ENCODE measurements at places on chromosomes 4 and X.

GRCh38 chr4:37130465-37130864 is 114.1 kb upstream of the NWD2 start:
- DNase-seq, result no peak

DNA sequence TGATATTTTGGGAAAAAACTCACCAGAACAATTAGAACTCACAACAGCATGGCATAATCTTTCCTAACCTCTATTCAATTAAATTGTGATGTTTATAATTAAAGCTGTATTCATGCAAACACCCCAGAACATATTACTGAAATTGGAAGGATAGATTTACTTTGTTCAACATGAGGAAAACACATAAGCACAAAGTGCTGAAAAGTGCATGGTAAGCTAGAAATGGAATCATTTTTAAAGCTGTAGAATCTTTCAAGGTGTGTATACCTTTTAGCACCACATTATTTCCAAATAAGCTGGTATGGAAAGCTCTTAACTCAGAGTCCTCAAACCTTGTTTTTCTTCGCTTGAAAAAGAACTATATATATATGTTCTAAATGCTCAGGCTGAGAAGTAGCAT is 90.8 kb upstream of the NAP1L5 start:
- no peak for DNase-seq

DNA sequence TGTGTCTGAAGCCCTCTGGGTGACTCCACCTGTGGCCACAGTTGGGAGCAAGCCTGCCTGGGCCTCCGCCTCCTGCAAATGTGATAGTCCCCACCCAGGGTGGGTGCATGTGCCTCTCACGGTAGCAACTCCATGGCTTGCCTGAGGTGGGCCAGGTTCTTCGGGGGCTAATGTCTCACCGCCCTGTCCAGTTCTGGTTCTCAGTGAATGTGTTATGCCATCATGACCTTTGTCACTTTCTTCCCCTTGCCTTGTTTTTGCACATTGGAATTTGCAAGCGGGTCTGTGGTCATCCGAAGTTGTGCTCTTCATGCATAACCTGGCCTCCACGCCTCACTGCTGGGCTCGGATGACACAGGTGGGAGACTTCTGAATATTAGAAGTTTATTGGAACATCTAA is 39.7 kb downstream of the SHROOM2 start:
- no peak for DNase-seq

DNA sequence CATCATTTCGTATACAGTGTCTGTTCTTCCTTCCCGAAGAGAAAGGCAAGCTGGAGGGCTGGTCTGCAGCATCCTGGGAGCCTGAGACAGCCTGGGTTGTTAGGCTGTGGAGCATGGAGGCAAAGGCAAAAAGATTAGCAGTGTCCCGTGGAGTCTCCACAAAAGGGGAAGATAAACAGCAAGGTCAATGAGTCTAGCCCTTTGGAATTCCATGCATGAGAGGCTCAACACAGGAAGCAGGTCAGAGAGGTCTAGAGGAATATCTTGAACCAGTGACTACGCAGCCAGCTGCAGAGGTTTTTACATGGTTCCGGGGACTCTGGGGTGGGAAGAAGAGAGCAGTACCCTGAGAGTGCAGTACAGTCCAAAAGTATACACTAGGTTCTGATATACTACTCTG is 12.2 kb upstream of the MCF2 start:
- DNase-seq, result no peak

- DNase-seq, result no peak
These were observed 392.8 kb upstream of the NR3C2 start for GRCh38 chr4:148834804-148835631.

DNA sequence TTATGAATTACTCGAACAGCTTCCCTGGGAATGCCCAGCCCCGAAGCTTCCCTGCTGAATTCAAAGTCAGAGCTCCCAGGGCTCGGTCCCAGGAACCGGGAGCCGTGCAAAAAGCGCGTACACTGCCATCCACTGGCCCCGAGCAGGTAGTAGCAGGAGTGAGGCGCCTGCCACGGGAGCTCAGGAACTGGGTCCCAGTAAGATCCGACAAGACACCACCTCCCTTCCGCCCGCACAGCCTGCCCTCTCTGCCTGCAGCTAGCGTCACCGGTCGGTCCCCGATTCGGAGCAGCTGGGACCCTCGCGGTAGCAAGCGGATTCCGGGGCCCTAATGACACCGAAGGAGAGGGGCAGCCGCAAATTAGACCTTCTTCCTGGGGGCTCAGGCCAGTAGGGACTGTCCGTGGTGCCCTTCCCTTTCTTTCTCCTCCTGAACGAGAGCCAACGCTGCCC is 1.2 kb downstream of the CORIN start:
- DNase-seq, result peak; percentile 86

DNA sequence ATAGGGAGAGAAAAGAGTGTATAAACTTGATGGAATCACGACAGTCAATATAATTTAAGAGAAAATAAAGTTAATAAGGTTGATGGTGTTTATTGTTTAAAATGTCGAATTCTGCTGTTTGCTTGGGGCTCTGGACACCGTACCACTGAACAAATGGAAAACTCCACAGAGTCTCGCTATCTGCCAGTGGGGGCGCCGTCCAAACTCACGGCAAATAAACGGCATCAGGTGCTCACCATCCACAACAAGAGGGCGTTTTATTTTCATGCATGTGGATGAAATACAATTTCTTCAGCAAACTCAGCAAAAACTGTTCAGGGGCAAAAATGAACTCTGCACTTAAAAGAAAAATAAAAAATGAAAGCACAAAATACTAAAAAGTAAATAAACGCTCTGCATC is 46.6 kb upstream of the FAM47C start:
- DNase-seq, result no peak

DNA sequence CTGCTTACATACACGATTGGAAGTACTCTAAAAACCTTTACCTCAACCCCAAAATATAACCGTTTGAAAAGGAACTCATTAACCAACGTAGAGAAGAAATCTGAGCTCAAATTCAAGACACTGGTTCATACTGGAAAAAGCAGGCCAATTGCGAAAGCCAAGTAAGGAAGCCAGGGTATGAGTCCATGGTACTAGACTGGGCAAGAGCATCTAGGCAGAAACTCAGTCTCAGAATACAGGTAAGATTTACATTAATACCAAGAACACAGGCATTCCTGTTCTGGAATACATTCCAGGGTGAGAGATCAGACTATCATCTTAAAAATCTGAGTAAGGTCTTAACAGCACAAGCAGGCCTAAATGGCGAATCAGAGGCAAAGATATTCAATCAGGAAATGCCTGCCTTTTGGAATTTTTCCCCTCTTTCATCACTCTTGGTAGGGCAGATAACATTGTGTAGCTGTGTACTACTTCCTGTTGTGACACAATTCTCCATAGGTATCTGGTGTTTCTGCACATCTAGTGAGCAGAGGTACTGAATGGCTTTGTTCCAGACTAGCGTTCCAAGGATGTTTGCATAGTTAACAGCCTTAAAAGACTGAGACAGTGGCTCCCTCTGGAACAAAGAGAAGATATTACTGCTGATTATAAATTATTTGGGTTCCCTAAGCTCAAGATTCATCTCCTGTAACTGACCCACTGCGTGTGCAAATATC is 311.3 kb downstream of the PCDH19 start:
- no peak for DNase-seq

DNA sequence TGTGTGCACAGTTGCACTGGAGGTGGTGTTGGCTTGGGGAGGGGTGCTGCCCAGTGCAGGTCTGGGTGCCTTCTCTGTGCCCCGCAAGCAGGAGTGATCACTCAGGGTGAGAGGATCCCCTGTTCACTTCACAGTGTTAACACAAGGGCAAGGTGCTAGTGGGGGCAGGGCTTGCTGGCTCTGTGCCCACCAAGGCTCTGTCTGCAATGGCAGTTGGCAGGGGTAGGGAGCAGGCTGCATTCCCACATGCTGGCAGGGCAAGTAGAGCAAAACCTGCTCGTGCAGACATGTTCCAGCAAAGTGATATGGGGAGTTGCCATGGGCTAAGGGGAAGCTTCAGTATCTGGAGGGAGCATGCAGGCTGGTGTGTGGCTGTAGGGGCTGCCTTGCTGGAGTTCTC is 428.0 kb downstream of the ZNF674 start:
- DNase-seq, result no peak

DNA sequence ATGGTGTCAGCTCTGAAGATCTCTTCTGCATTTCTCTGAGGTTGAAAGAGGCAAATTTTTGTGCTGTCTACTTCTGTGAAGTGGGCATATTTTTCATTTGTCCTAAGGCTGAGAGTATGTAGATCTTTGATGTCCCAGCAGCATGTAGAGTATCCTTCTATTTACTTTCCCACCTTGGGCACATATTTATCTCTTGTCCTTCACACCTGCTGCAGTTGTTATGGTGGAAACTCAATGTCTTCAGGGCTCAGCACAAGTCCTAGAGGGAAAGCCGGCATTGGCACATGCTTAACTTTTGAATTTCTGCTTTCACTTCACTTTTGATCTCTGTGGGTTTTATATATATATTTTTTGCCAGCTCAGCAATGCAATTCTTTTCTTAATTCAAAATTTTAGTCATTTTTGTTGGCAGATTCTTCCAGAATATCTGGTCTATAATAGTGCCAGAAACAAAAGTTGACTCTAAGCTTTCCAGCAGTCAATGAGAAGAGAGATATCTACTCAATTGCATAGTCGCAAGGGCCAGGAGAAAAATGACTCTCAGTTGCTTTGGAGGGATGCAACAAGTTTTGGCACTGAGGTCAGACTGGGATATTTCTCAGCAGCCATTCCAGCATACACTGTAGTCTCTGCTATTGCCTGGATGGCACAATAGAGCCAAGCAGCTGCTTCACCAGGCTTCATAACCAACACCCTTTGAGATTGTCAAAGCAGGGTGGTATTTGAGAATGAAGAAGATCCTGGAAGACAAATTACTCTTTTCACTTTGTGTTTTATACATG is 127.8 kb upstream of the FAT1 start:
- no peak for DNase-seq

DNA sequence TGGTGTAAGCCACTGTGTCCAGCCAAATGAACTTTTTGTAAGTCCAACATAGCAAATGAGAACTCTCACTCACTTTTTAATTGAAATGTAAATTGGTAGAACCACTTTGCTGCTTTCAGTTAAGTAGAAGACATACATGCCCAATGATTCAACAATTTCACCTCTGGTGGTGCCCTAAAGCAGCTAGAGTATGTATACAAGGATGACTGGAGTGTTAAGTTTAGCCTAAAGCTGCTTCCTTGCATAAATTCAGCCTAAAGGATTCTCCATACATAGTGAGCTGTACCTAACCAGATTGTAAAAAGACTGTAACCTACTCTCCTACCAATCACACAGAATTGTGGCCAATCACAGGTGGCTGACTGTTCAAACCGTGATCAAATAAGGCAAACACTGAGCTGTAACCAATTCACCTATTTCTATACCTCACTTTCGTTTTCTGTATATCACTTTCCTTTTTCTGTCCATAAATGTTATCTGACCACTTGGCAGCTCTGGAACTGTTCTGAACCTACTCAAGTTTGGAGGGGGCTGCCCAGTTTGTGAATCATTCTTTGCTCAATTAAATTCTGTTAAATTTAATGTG is 39.9 kb downstream of the PDS5A start:
- no peak for DNase-seq

DNA sequence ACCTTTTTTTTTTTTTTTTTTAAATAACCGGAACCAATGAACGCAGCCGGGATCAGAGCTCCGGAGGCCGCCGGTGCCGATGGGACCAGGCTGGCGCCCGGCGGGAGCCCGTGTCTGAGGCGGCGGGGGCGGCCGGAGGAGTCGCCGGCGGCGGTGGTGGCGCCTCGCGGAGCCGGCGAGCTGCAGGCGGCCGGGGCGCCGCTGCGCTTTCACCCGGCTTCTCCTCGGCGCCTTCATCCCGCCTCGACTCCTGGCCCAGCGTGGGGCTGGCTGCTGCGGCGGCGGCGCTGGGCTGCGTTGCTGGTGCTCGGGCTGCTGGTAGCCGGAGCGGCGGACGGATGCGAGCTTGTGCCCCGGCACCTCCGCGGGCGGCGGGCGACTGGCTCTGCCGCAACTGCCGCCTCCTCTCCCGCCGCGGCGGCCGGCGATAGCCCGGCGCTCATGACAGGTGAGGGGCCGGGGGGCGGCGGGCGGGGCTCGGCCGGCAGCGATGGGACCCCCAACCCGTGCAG is 337 bp downstream of the STIM2 start:
- DNase-seq, result no peak

DNA sequence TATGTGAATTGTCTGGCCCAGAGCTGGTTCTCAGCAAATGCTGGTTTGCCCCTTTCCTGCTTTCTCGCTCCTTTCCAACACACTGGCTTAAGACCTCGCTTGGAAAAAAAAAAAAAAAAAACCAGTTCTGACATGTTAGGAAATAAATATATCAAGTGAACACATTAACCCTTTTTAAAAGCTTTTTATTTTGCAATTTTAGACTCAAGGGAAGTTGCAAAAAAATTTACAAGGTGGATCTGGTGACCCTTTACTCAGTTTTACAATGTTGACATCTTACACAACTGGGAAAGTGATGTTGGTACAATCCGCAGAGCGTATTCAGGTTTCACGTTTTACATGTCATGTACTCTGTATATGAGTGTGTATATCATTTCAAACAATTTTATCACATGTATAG is 100.1 kb downstream of the RTL5 start:
- no peak for DNase-seq

GRCh38 chrX:72053508-72053907 is 78.2 kb downstream of the RTL5 start:
- DNase-seq, result no peak

GRCh38 chr4:10889819-10890218 is 205.3 kb upstream of the CLNK start:
- no peak for DNase-seq

All from spinal cord (tissue), 10 donors.